ENCODE measurements at places on chromosomes 12 and 14.
A peak's percentile ranks its signal among the peaks of the same experiment; 100 is the strongest.

DNA sequence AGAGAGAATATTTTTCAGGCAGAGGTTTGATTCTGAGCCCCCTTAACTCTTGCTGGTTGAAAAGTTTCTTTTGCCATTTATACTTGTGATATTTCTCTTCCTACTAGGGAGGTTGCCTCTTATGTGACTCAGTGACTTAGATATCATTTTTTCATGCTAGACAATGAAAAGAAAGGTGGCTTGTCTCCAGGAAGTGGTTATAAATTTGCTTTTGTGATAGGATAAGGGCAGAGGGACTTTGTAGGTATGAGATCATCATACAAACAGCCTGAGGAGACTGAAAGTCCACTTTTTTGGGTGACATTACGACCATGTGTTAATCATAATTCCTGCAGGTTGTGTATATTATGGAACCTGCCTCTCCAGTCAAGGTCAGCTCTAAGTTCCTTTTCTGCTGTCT, 35.8 kb downstream of the ACSM4 start:
- DNase-seq: no peak

GRCh38 chr12:82688035-82688501, 1.4 kb downstream of the TMTC2 start:
- DNase-seq: no peak

GRCh38 chr14:71119832-71120231, 212.6 kb downstream of the PCNX1 start:
- DNase-seq: no peak

DNA sequence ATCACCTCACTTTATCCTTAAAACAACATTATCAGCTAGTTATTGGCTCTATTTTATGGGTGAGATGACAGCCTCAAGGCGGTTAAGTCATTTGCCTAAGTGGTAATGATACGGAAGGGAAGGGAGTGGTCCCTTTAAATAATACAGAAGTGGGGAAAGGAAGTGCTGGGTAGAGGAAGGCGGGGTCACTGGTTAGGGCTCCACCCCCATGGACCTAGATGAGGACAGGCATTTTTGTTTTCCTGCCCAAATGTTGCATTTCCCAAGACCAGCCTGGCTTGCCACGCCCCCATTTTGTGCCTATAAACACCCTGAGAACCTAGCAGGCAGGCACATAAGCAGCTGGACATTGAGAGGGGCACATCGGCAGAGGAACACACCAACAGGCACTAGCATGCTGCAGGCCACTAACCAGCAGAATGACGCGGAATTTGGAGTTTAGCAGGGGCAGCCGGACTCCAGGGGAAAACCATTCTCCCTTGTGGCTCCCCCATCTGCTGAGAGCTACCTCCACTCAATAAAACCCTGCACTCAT, 100.9 kb downstream of the EPS8 start:
- no peak for DNase-seq

- no peak for DNase-seq
Measured at GRCh38 chr12:21529456-21529855, 3.4 kb downstream of the SPX start.

- DNase-seq: no peak
Measured at GRCh38 chr12:60930151-60930550, 1330.1 kb upstream of the USP15 start.

DNA sequence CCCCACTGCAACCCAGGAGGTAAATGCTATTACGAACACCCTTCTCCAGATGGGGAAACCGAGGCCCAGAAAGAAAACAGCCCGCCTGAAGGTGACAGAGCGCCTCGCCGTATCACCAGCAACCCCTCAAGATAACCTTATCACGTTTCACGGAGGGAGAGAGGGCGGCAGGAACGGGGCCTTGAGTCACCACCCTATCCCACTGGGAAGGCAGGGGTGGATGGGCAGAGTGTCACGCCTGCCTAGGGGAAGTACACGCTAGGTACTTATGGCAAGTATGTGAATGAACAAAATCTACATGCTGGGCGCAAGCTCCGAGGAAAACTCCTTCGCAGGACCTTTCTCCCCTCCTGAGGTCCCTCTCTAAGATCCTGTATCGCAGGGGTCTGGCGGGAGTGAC, 17.8 kb downstream of the NCOR2 start:
- no peak for DNase-seq

GRCh38 chr14:57182760-57183503, 85.8 kb downstream of the EXOC5 start:
- DNase-seq: peak; percentile 31

GRCh38 chr12:111482462-111482861, 76.7 kb downstream of the SH2B3 start:
- no peak for DNase-seq

DNA sequence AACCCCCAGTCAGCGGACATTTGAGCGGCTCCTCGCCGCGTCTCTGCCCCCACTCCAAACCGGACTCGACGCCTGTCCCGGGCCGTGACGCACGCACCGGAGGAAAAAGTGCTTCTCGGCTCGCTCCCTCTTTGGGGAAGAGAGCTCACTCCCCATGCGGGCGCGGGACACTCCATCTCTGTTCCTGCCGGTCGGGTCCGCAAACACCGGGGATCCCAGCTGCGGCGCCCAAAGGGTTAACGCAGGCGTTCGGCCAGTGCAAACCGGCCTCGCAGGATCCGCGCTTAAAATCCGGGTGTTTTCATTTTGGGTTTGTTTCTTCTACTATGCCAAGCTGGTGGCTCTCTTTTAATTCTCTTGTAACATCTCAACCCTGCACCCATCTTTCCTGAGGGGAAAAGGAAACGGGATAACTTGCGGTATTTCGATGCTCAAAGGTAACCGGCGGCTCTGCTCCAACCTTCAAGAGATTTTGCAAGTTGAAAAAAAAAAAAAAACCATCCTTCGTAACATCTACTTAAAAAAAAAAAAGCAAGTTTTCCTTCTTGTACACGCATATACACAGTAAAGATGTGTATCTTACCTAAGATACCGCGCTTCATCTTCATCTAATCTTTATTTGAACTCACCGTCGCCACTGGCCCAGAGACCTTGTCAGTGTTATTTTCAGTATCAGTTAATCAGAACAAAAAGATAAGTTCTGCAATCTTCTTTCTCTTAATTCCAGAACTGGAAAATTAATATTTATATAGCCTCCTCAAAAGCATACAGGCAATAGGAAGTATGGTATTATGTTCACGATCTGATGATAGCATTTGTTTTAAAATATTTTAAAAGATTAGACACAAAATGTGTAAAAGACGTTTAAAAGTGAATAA, 1.6 kb upstream of the ATP2B1 start:
- no peak for DNase-seq

GRCh38 chr12:127592245-127592644, 674.7 kb upstream of the TMEM132C start:
- DNase-seq: no peak

- DNase-seq: no peak
Measured at GRCh38 chr14:67503331-67503730, 14.8 kb upstream of the TMEM229B start.

- no peak for DNase-seq
Measured at GRCh38 chr12:40149673-40150260, 43.9 kb upstream of the SLC2A13 start.

GRCh38 chr12:77610446-77610845, 220.2 kb upstream of the NAV3 start:
- DNase-seq: no peak

GRCh38 chr14:71395151-71395604, 487.9 kb downstream of the PCNX1 start:
- no peak for DNase-seq

DNA sequence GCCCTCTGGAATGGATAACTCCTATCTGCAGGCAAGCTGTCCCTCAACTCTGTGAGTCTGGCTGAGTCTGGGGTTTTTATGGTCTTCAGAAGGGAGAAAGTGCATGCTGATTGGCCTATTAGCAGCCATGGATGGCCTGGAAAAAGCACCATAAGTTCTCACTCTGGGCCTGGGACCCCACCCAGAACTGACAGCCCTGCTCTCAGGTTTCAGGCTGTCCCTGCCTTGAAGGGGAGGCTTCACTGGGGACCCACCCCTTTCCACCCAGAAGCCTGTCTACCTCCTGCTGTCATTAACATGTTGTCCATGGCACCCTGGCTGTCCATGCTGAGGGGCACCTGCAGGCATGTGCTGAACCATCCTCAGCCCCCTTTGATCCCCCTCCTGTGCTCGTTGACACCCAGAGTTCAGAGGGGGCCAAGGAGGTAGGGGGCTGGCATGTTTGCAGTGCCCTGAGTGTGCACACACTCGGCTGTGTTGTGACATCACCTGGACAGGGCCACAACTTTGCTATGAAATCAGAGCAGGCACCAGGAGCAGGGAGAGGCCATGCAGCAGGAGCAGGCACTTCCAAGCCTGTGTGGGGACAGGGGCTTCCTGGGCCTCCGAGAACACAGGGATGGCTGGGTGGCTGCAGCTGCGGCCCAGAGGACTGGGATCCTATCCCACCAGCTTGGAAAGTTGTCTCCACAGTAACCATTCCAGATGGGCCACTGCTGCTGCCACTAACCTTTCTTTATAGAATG, 84.7 kb downstream of the ACSS3 start:
- DNase-seq: no peak

DNA sequence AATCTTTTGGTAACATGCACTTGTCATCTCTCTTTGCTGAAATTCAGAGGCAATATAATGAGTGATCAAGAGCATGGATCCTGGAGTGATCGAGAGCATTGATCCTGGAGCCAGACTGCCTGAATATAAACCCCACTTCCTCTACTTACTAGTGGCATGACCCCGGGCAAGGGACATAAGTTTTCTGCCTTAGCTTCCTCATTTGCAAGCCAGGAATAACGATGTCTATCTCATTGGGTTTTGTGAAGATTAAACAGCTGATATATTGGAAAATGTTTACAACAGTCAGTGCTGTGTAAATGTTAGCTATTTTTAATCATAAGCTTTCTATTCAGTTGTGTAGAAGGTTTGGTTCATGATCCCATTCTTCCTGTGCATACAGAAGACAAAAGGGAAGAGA, 2.4 kb upstream of the CSRNP2 start:
- DNase-seq: no peak

All from D721Med (cell line).